ENCODE measurements at places on chromosomes 7 and 10.

- DNase-seq, result peak; percentile 86
These were observed 227.7 kb downstream of the CUX1 start for GRCh38 chr7:102044984-102045673.

- DNase-seq, result no peak
These were observed 74.7 kb downstream of the MKI67 start for GRCh38 chr10:128051548-128051947.

DNA sequence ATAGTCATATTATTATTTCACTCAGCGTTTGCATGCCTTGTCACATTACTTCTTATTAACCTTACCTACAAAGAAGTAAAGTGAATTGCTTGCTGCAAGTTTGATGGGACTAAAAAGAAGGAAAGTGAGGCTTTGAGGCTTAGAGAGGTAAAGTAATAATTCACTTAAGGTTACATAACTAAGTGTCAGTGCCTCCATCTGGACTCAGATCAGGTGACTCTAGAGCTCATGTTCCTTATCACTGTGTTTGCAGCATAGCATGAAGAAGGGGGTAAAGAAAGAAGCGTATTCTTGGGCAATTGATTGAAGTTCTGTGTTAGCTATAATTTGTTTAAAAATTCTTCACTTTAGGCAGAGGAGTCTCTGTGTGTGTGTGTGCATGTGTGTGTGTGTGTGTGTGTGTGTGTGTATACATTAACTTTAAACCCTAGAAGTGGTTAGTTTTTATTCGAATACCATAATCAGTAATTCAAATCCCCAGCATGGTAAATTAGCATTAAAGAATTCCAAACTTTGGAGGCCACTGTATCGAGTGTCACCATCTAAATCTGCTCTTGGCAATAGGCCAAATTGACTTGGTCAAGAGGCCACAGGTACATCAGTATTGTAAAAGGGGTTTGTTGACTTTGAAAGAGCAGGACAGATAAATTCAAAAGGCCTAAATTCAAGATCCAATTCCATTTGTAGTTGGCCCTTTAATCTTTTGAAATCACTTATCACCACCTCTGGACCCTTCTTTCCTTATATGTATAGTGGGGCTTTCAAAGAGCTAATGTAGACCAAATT lies 2.2 kb upstream of the PON3 start:
- no peak for DNase-seq

DNA sequence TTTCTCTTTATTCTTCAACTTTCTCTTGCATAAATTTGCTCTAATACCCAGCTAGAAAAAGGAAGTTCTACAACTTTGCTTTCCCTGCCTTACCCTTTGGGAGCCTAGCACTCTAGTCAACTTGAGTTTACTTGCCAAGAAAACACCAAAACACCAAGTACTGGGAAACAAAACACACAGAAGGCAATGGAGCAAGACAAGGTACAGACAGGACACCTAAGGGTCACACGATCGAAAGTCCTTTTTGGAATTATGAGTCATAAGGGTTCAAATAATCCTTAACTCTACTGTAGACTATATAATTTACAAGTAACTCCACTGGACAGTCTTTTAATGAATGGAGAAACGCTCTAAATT lies 42.6 kb upstream of the ANAPC16 start:
- DNase-seq, result no peak

- DNase-seq, result no peak
These were observed 97.2 kb downstream of the COBL start for GRCh38 chr7:51219261-51219988.

- DNase-seq, result no peak
These were observed 215.2 kb upstream of the MKLN1 start for GRCh38 chr7:131112431-131112830.

- DNase-seq, result no peak
These were observed 7.1 kb upstream of the GSTO1 start for GRCh38 chr10:104247513-104248146.
